Colonic mucosa (tissue), 4 donors: ENCODE measurements at places on chromosomes 3 and 15.

GRCh38 chr15:48557335-48557734 lies 88.2 kb downstream of the FBN1 start:
- DNase-seq, result no peak

- DNase-seq, result no peak
Observed at GRCh38 chr3:192409201-192409837, 318.0 kb downstream of the FGF12 start.

GRCh38 chr15:67048281-67049279 lies 16.8 kb upstream of the SMAD3 start:
- peak; percentile 86 for DNase-seq

GRCh38 chr3:59262076-59262498 lies 212.3 kb upstream of the CFAP20DC start:
- DNase-seq, result no peak

GRCh38 chr3:156693166-156693565 lies 18.8 kb downstream of the TIPARP start:
- no peak for DNase-seq

- no peak for DNase-seq
Observed at GRCh38 chr3:99313485-99313884, 324.9 kb upstream of the COL8A1 start.

GRCh38 chr3:156689608-156690007 lies 15.2 kb downstream of the TIPARP start:
- no peak for DNase-seq

GRCh38 chr3:71640331-71640983 lies 56.9 kb upstream of the FOXP1 start:
- no peak for DNase-seq

DNA sequence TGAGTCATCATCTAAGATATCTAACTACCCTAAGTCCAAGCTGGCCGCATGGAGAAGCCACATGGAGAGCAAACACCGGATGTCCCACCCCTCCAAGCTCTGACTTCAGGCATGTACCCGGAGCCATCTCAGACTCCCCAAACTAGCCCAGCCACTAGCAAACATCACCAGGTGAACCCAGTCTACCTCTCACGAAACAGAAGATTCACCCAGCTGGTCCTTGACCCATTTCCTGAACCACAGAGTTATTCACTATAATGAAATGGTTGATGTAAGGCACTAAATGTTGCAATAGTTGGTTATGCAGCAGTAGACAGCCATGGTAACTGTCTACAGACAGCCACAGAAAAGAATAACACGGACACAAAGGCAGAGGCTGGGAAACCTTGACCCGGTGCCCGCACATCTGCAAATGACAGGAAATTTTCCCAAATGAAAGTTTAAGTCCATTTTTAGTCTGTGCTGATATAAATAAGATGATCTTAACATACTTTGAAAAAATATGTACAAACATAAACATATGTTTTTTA lies 265.5 kb upstream of the ATP10A start:
- no peak for DNase-seq

- DNase-seq, result no peak
Observed at GRCh38 chr3:45756055-45756454, 40.3 kb downstream of the SLC6A20 start.

GRCh38 chr15:72182244-72182643 lies 15.3 kb downstream of the GRAMD2A start:
- no peak for DNase-seq

DNA sequence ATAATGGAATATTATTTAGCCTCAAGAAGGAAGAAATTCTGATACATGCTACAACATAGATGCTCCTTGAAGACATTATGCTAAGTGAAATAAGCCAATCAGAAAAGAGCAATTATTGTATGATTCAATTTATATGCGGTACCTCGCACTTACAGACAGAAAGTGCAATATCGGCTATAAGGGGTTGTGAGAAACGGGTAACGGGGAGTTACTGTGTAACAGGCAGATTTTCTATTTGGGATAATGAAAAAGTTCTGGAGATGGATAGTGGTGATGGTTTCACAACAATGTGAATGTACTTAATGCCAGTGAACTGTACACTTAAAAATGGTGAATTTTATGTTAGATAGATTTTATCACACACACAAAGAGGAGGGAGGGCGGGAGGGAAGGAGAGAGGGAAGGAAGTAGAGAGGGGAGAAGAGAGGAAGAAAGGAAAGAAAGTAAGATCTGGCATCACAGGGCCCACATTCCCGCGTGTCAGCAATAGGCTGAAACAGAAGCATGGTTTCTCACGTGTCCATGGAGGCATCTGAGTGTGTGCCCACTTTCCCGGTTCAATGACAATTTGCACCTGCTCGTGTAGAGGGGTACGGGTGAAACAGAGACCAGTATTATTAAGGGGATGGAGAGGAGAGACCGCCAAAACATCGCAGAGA lies 700 bp upstream of the BLM start:
- no peak for DNase-seq
